ENCODE measurements at places on chromosomes 4 and X.

DNA sequence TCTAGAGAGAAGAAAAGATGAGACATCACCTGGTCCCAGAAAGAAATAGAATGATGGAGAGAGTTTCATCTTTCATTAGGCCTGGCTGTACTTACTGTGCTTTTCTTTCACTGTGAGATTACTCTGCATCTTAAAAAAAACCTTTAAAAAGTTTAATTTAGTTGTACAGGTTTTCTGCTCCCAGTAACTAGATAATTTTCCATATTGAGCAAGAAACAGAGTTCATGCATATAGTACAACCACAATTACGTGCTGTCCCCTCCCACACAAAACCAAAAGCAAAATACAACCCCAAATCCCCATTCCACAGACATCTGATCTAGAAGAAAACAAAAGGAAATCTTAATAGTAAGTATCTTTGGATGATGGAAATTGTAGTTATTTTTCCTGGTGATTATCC, 371.2 kb downstream of the SH2D1A start:
- no peak for DNase-seq
- no peak overlapping the region for H3K27ac ChIP-seq
- no peak overlapping the region for H3K4me3 ChIP-seq
- no peaks in the 10 kb centered on the region for H3K27me3 ChIP-seq
- no peaks in the 10 kb centered on the region for H3K36me3 ChIP-seq

DNA sequence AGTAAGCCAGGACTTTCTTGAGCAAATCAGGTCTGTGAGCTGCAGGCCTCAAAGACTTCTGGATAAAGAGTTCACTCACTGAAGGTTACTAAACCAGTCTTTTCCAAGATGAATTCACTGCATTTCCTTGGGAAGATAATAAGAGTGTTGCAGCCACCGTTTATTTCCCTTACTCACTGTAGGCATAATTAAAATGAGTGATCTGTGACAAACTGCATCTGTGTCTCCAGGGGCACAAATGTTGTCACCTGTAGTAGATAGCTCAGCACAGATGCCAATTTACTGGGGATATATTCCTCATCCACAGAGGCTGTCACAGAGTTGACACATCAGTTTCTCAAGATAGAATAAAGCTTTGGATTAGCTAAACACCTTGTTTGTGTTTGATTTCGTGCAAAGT, 580.2 kb downstream of the SPRY1 start:
- no peak for DNase-seq
- H3K27me3 ChIP-seq: no peaks in the 10 kb centered on the region
- no peak overlapping the region for H3K27ac ChIP-seq
- H3K4me1 ChIP-seq: no peaks in the 10 kb centered on the region
- H3K4me3 ChIP-seq: no peak overlapping the region

GRCh38 chr4:38867478-38868058, at the start of gene FAM114A1:
Gene FAM114A1 (plus strand): TSS chr4:38867806. CDS start chr4:38878079, 10,273 bp downstream.
- H3K36me3 ChIP-seq: 0 out of 2 replicates have a peak, but pooled peaks cover 2% of the 10 kb centered on the region
- H3K4me1 ChIP-seq: peaks cover 28% of the 10 kb centered on the region
- DNase-seq: no peak
- peak within 1 kb of the TSS; percentile 59 for H3K27ac ChIP-seq
- H3K4me3 ChIP-seq: peak within 1 kb of the TSS; percentile 82

DNA sequence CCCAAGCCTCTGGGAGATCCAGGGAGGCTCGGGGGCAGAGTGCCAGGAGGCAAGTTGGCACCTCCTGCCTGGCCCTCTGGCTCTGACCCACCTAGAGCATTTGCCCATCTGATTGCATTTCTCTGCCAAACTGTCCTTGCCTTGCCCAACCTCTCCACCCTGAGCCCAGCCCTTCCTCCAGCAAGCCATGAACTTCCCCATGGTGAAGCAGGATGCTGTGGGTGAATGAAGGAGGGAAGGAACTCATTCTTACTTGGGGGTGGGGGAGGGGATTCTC, 9.3 kb upstream of the CNGA2 start:
- no peaks in the 10 kb centered on the region for H3K4me1 ChIP-seq
- no peaks in the 10 kb centered on the region for H3K27me3 ChIP-seq
- no peaks in the 10 kb centered on the region for H3K36me3 ChIP-seq
- H3K4me3 ChIP-seq: no peak overlapping the region
- no peak overlapping the region for H3K27ac ChIP-seq

- H3K27ac ChIP-seq: no peak overlapping the region
- H3K36me3 ChIP-seq: no peaks in the 10 kb centered on the region
- H3K27me3 ChIP-seq: no peaks in the 10 kb centered on the region
- peaks cover 7% of the 10 kb centered on the region for H3K4me1 ChIP-seq
These were observed 32.9 kb downstream of the USP9X start for GRCh38 chrX:41118156-41118555.

- H3K4me3 ChIP-seq: no peak overlapping the region
- no peaks in the 10 kb centered on the region for H3K27me3 ChIP-seq
- no peaks in the 10 kb centered on the region for H3K36me3 ChIP-seq
- DNase-seq: no peak
These were observed 364.4 kb upstream of the CLNK start for GRCh38 chr4:11049001-11049400.

GRCh38 chrX:72479324-72480274, 93.0 kb downstream of the HDAC8 start:
- no peaks in the 10 kb centered on the region for H3K4me1 ChIP-seq
- no peak overlapping the region for H3K27ac ChIP-seq
- no peaks in the 10 kb centered on the region for H3K27me3 ChIP-seq
- no peaks in the 10 kb centered on the region for H3K36me3 ChIP-seq
- DNase-seq: no peak

- H3K4me3 ChIP-seq: no peak overlapping the region
- H3K4me1 ChIP-seq: no peaks in the 10 kb centered on the region
- no peaks in the 10 kb centered on the region for H3K27me3 ChIP-seq
- no peak overlapping the region for H3K27ac ChIP-seq
These were observed 64.3 kb upstream of the NR0B1 start for GRCh38 chrX:30373479-30373878.

- H3K36me3 ChIP-seq: no peaks in the 10 kb centered on the region
- peaks cover 6% of the 10 kb centered on the region for H3K4me1 ChIP-seq
- no peak overlapping the region for H3K4me3 ChIP-seq
- no peak overlapping the region for H3K27ac ChIP-seq
- H3K27me3 ChIP-seq: no peaks in the 10 kb centered on the region
- no peak for DNase-seq
These were observed 27.3 kb downstream of the BCORL1 start for GRCh38 chrX:130009658-130010223.

GRCh38 chr4:39433878-39434492, 24.7 kb downstream of the RPL9 start:
- DNase-seq: no peak
- no peaks in the 10 kb centered on the region for H3K36me3 ChIP-seq
- no peaks in the 10 kb centered on the region for H3K4me1 ChIP-seq
- H3K27me3 ChIP-seq: no peaks in the 10 kb centered on the region
- no peak overlapping the region for H3K4me3 ChIP-seq
- H3K27ac ChIP-seq: no peak overlapping the region

DNA sequence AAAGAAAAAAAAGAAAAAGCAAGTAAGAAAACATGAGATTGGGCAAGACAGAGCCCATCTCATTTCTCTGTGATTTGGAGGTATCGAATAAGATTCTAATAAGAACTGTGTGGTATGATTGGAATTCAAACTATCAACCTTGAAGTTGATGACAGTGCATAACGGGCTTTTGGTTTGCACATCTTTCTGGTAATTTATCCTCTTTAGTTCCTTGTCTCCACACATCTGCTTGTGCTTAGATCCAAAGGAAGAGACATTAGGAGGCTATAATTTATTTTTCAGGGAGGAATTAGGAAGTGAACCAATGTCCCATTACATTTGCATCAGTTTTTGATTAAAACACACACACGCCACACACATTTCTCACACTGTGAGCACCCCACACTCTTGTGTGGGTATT, 149.9 kb downstream of the ARSF start:
- no peak for DNase-seq
- no peaks in the 10 kb centered on the region for H3K4me1 ChIP-seq
- H3K4me3 ChIP-seq: no peak overlapping the region
- H3K27ac ChIP-seq: no peak overlapping the region
- no peaks in the 10 kb centered on the region for H3K27me3 ChIP-seq

- H3K27me3 ChIP-seq: no peaks in the 10 kb centered on the region
- no peak overlapping the region for H3K27ac ChIP-seq
- H3K36me3 ChIP-seq: no peaks in the 10 kb centered on the region
- no peak overlapping the region for H3K4me3 ChIP-seq
These were observed 26.9 kb upstream of the WWC2 start for GRCh38 chr4:183072176-183072575.

GRCh38 chr4:129603241-129603931, 507.4 kb downstream of the C4orf33 start:
- H3K4me3 ChIP-seq: no peak overlapping the region
- no peak for DNase-seq
- no peaks in the 10 kb centered on the region for H3K36me3 ChIP-seq
- no peaks in the 10 kb centered on the region for H3K27me3 ChIP-seq
- H3K27ac ChIP-seq: no peak overlapping the region

DNA sequence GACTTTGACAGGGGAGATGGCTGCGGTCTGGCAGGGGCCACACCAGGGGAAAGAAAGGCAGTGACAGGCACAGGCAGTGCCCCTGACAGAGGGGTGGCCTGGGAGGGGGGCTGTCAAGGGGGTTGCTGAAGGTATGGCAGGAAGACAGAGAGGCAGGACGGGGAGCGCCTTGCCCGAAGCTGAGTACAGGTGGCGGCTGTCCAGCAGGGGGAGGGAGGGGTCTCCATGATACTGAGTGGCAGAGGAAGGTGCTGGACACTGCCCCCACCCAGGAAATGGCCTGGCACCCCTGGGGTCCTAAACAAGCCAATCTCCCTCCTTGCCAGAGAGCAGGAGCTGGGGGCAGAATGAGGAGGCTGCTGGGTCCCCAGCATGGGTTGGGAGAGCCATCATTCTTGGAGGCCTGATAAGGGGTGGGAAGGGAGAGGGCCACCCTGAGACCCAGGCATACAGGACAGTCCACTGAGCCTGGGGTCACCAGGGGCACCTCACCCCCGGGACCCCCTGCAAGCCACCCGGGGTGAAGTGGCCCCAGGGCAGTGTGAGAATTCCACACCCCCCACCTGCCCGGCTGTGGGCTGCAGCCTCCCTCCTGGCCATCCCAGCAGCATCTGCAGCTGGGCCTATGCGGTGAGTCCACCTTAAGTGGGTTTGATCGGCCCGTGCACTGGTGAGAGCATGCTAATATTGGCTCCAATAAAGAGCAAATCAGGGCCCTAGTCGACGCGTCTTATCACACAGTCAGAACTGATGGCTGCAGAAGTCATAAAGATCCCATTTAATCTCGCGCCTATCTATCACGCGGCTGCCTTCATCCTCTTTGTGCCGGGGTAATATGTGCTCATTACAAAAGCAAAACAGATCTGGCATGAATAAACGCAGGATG, 108.5 kb downstream of the FAM53A start:
- H3K4me3 ChIP-seq: no peak overlapping the region
- no peak for DNase-seq
- H3K36me3 ChIP-seq: no peaks in the 10 kb centered on the region
- no peaks in the 10 kb centered on the region for H3K27me3 ChIP-seq

- DNase-seq: no peak
- no peak overlapping the region for H3K27ac ChIP-seq
- no peak overlapping the region for H3K4me3 ChIP-seq
- H3K36me3 ChIP-seq: no peaks in the 10 kb centered on the region
- no peaks in the 10 kb centered on the region for H3K4me1 ChIP-seq
These were observed 182.2 kb downstream of the PPARGC1A start for GRCh38 chr4:23707652-23708026.

GRCh38 chrX:154350429-154351182, 23.8 kb downstream of the FLNA start:
- H3K4me1 ChIP-seq: no peaks in the 10 kb centered on the region
- peaks cover 5% of the 10 kb centered on the region for H3K36me3 ChIP-seq
- no peaks in the 10 kb centered on the region for H3K27me3 ChIP-seq
- no peak overlapping the region for H3K4me3 ChIP-seq
- no peak overlapping the region for H3K27ac ChIP-seq

DNA sequence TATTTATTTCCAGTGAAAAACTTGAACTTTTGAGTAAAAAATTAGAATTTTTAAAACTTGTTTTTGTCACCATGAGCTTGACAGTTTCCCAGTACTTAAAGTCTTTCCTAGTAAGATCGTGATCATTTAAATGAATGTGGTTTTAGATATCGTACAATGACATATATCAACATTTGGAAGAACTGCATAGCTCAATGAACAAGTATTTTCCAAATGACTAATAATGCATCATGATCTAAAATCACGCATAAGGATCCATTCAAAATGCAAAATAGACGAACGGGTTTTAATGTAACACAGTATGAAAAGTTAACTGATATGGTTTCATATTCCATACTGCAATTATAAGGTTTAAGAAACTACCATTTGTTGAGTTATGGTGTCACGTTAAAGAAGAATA, 4.1 kb upstream of the NDNF start:
- no peak overlapping the region for H3K4me3 ChIP-seq
- H3K36me3 ChIP-seq: no peaks in the 10 kb centered on the region
- no peak overlapping the region for H3K27ac ChIP-seq
- no peak for DNase-seq

- H3K36me3 ChIP-seq: no peaks in the 10 kb centered on the region
- DNase-seq: no peak
- H3K27ac ChIP-seq: no peak overlapping the region
- no peaks in the 10 kb centered on the region for H3K27me3 ChIP-seq
- H3K4me3 ChIP-seq: no peak overlapping the region
- no peaks in the 10 kb centered on the region for H3K4me1 ChIP-seq
These were observed 221.3 kb downstream of the GPAT3 start for GRCh38 chr4:83757121-83757621.

- H3K27me3 ChIP-seq: no peaks in the 10 kb centered on the region
- H3K4me3 ChIP-seq: no peak overlapping the region
- H3K4me1 ChIP-seq: no peaks in the 10 kb centered on the region
- H3K36me3 ChIP-seq: no peaks in the 10 kb centered on the region
- H3K27ac ChIP-seq: no peak overlapping the region
- peak; percentile 57 for DNase-seq
These were observed 92.9 kb downstream of the EGF start for GRCh38 chr4:110005461-110006056.

DNA sequence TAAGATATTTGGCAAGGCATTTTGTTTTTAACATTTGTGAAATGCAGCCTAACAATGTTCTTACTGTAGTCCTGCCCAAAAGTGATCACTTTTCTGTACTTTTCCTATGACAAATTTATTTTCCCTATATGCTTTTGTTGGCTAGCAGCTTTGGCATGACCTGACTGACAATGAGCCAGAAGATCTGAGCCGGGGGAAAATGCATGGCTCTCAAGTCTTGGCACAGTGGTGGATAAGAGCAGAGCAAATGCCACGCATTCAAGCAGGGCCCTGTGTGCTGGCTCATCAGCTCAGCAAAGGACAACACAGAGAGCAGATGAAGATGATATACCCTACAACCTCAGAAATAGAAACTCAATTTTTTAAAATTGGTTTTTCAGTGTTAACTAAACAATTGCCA, 187.3 kb downstream of the ANAPC10 start:
- DNase-seq: no peak
- no peaks in the 10 kb centered on the region for H3K27me3 ChIP-seq

- H3K36me3 ChIP-seq: no peaks in the 10 kb centered on the region
- peak overlapping the region; percentile 37 for H3K4me3 ChIP-seq
- peak; percentile 90 for DNase-seq
- H3K27ac ChIP-seq: peak overlapping the region; percentile 98
- peaks cover 76% of the 10 kb centered on the region for H3K4me1 ChIP-seq
- H3K27me3 ChIP-seq: no peaks in the 10 kb centered on the region
These were observed 185.7 kb upstream of the HS3ST1 start for GRCh38 chr4:11614426-11614825.

GRCh38 chr4:182488896-182489295, 245.7 kb downstream of the TENM3 start:
- H3K36me3 ChIP-seq: no peaks in the 10 kb centered on the region
- H3K4me3 ChIP-seq: no peak overlapping the region
- H3K27ac ChIP-seq: no peak overlapping the region
- DNase-seq: no peak

GRCh38 chrX:83019258-83019657, 488.8 kb upstream of the POU3F4 start:
- no peak overlapping the region for H3K27ac ChIP-seq
- H3K4me1 ChIP-seq: no peaks in the 10 kb centered on the region
